H9 (cell line): ENCODE measurements at places on chromosomes 6 and 20. TPM values are rescaled to one million over a fixed set of nuclear protein-coding genes. Genes with fewer than 3 reads are reported as not detected.

SNRNP48 gene
- total RNA-seq: 16.1 and 16.9 TPM in 2 replicates

FKBP5 gene
- total RNA-seq: 32.9 and 33.9 TPM in 2 replicates

DNA sequence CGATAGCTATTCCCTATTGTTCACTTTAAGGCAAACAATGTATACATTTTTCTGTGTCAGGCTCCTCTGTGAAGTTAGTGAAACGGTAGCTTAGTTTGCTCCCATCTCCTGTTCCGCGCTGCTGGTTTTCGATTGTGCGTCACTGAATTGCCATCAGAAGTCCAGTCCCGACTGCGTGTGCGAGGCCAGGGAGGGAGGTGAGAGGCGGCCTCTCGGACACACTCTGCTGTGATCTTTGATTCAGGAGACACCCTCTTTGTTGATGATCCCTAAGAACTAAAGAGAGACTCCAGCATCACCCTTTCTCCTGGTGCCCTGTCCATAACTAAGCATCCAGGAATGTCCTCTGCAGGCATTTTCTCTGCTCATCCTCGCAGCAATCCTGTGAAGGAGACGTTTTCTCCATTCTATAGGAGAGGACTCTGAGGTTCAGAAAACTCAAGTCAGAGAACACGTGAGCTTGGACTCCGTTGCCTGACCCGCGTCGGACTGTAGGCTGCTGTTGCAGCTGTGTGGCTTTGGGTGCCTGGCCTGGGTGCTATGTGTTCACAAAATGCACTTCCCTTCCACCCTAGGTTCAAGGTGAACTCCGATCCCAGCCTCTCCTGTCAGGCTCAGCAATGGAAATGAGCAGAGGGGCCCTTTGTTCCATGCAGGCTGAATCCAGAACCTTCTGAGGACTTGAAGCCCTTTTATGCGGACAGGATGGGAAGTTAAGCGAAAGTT lies 24.1 kb upstream of the UNC93A start:
- H3K27me3 ChIP-seq: no peaks in the 10 kb centered on the region
- no peak overlapping the region for H3K27ac ChIP-seq
- no peak for DNase-seq
- H3K4me3 ChIP-seq: no peak overlapping the region
- peaks cover 15% of the 10 kb centered on the region for H3K36me3 ChIP-seq

PFDN4 gene
- 69.1 and 73.6 TPM in 2 replicates for total RNA-seq

- DNase-seq: no peak
- H3K4me1 ChIP-seq: peaks cover 4% of the 10 kb centered on the region
- H3K27me3 ChIP-seq: no peaks in the 10 kb centered on the region
- H3K27ac ChIP-seq: no peak overlapping the region
- no peak overlapping the region for H3K4me3 ChIP-seq
Observed at GRCh38 chr6:98116455-98116854, 717.9 kb upstream of the POU3F2 start.

PLA2G7 gene
- total RNA-seq: 1.7 and 1.8 TPM in 2 replicates

GRCh38 chr6:11923621-11924020 lies 88.5 kb upstream of the HIVEP1 start:
- peaks cover 7% of the 10 kb centered on the region; the same call in 1 of the 2 replicates for H3K4me1 ChIP-seq
- H3K4me3 ChIP-seq: no peak overlapping the region
- no peaks in the 10 kb centered on the region for H3K36me3 ChIP-seq

PPP1R3D gene
- total RNA-seq: 3.1 and 3.2 TPM in 2 replicates

BPI gene
- total RNA-seq: not detected in 2 replicates

GRCh38 chr6:151948002-151948743 lies 140.7 kb downstream of the ESR1 start:
- H3K36me3 ChIP-seq: peaks cover 4% of the 10 kb centered on the region; the same call in 1 of the 2 replicates
- no peak overlapping the region for H3K4me3 ChIP-seq
- no peak overlapping the region for H3K27ac ChIP-seq
- H3K4me1 ChIP-seq: no peaks in the 10 kb centered on the region

DNA sequence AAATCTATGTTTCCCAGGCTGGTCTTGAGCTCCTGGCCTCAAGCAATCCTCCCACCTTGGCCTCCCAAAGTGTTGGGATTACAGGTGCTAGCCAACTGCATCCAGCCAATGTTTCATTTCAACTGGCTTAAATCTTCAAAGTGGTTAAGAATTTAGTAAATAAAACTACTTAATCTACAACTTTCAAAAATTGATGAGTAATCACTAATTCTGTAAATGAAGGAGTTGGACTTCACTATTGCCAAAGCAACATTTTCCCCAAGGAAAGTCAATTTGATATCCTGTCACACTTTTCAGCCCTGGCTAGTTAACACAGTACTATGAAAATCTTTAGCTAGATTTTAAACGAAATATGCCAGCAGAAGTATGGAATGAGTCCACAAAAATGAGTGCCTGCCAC lies 3.8 kb downstream of the TOMM6 start:
- DNase-seq: no peak
- H3K4me3 ChIP-seq: no peak overlapping the region
- H3K4me1 ChIP-seq: no peaks in the 10 kb centered on the region
- H3K27me3 ChIP-seq: no peaks in the 10 kb centered on the region
- no peak overlapping the region for H3K27ac ChIP-seq

DNA sequence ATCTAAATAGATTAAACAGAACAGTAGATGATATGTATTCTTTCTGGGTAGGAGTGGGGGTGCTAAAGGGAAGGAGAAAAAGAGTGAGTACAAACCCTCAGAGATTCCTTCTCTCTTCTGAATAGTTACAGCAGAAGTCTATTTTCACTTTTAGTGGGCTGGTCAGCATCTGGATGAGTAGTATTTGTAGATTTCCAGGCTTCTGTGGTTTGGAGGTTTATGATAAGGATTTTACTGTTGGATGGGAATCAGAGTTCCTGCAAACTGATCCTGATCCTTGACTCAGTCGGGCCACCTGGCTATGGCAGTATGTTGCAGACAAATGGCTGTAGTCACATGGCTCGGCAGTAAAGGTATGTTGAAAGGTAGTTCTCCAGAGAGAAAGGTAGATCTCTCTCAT lies 84.3 kb upstream of the IFNGR1 start:
- no peaks in the 10 kb centered on the region; the same call in 1 of the 3 replicates for H3K36me3 ChIP-seq
- 0 out of 2 replicates have a peak, but pooled peaks cover 3% of the 10 kb centered on the region for H3K4me1 ChIP-seq
- H3K4me3 ChIP-seq: no peak overlapping the region
- H3K27ac ChIP-seq: no peak overlapping the region

KCNK5 gene
- 30.0 and 31.8 TPM in 2 replicates for total RNA-seq

DNA sequence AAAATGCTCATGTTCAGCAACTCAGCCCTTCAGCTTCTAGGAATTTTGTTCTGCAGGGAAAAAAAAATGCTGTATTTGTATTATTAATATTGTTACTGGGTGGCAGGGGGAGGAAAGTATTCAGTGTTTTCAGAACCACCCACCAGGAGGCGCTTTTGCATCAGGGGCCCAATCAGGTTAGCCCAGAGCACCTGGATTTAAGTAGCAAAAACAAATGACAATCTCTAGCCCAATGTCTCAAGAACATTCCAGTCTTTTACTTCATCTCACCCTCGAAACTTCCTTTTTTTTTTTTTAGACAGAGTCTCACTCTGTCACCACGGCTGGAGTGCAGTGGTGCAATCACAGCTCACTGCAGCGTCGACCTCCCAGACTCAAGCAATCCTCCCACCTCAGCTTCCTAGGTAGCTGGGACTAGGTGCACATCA lies 635 bp upstream of the C20orf203 start:
- no peak for DNase-seq
- H3K27ac ChIP-seq: no peak overlapping the region
- no peaks in the 10 kb centered on the region for H3K4me1 ChIP-seq
- no peaks in the 10 kb centered on the region for H3K36me3 ChIP-seq
